CD8-positive, alpha-beta T cell (primary cell): ENCODE measurements at places on chromosomes 1 and 21.

GRCh38 chr1:162905174-162906158 lies 44.5 kb upstream of the CCDC190 start:
- no peak for DNase-seq

- DNase-seq, result no peak
These were observed 52.7 kb downstream of the TRIM33 start for GRCh38 chr1:114458237-114458777.

- no peak for DNase-seq
These were observed at the start of gene NUP210L for GRCh38 chr1:154154534-154155191. NUP210L (minus strand) TSS chr1:154155073.

- DNase-seq, result no peak
These were observed 21.1 kb upstream of the AJAP1 start for GRCh38 chr1:4633346-4633745.

GRCh38 chr1:229951856-229952534 lies 115.0 kb upstream of the GALNT2 start:
- no peak for DNase-seq

- no peak for DNase-seq
These were observed 119.2 kb downstream of the GALNT2 start for GRCh38 chr1:230186003-230186863.
